ENCODE measurements at places on chromosomes 1 and 21. TPM values are rescaled to one million over a fixed set of nuclear protein-coding genes. Genes with fewer than 3 reads are reported as not detected.

Gene GOLT1A
- total RNA-seq = 2.0 TPM

Gene EPHB2
- total RNA-seq = 8.0 TPM

Gene HFM1
- 0.66 TPM for total RNA-seq

Gene RABGGTB
- total RNA-seq = 173 TPM

Gene TRIM67
- not detected for total RNA-seq

Gene TBX15
- total RNA-seq = 0.27 TPM

Gene LEFTY1
- total RNA-seq = 0.82 TPM

Gene FCGR3A
- total RNA-seq = not detected

Gene TTC13
- 17.7 TPM for total RNA-seq

Gene RCC1
- 80.3 TPM for total RNA-seq

Gene HMGCL
- total RNA-seq = 31.2 TPM

Gene FNBP1L
- 11.2 TPM for total RNA-seq

Gene PDPN
- 0.80 TPM for total RNA-seq

Gene CHRM3
- 9.9 TPM for total RNA-seq

Gene NBPF12
- total RNA-seq = 8.8 TPM

Gene PDE4B
- total RNA-seq = 7.9 TPM

Gene TNFSF4
- total RNA-seq = 0.61 TPM

Gene RBP7
- not detected for total RNA-seq

Gene PCAT6
- not detected for total RNA-seq

Gene ERVH48-1
- total RNA-seq = not detected

Gene GPR153
- total RNA-seq = 29.0 TPM

Gene C1orf226
- 5.6 TPM for total RNA-seq

Gene OR2T29
- not detected for total RNA-seq

Gene FCRL5
- total RNA-seq = not detected

Gene GPR37L1
- not detected for total RNA-seq

Gene DYNLT5
- total RNA-seq = not detected

Gene OLFML3
- total RNA-seq = 0.90 TPM

Gene COL16A1
- total RNA-seq = 59.6 TPM
